ENCODE measurements at places on chromosomes 13 and 19.

GRCh38 chr13:98147521-98147920 is 4.6 kb downstream of the FARP1 start:
- DNase-seq: no peak

DNA sequence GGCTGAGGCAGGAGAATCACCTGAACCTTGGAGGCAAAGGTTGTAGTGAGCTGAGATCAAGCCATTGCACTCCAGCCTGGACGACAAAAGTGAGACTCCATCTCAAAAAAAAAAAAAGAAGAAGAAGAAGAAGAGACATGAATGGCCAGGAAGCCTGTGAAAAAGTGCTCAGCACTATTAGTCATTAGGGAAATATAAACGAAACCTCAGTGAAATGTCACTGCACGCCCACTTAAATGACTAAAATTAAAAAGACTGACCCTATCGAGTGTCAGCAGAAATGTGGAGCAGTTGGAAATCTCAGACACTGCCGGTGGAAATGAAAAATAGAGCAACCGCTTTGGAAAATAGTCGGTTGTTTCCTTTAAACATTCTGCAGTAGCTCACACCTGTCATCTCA is 5.5 kb upstream of the TYROBP start:
- no peak for DNase-seq

GRCh38 chr13:34465423-34465922 is 476.6 kb upstream of the NBEA start:
- DNase-seq: no peak

- DNase-seq: peak; percentile 68
These were observed 4.0 kb downstream of the SPPL2B start for GRCh38 chr19:2332341-2333026.

- DNase-seq: no peak
These were observed 420.5 kb downstream of the KLF5 start for GRCh38 chr13:73479351-73479750.

GRCh38 chr13:60258349-60258748 is 94.6 kb upstream of the DIAPH3 start:
- no peak for DNase-seq
